ENCODE measurements at places on chromosomes 1 and 21. TPM values are rescaled to one million over a fixed set of nuclear protein-coding genes. Genes with fewer than 3 reads are reported as not detected.
A peak's percentile ranks its signal among the peaks of the same experiment; 100 is the strongest.

EXO1 gene
- 0.25 TPM for total RNA-seq

NUP210L gene
- total RNA-seq = 0.08 TPM

TOMM40L gene
- total RNA-seq = 4.1 TPM

DNA sequence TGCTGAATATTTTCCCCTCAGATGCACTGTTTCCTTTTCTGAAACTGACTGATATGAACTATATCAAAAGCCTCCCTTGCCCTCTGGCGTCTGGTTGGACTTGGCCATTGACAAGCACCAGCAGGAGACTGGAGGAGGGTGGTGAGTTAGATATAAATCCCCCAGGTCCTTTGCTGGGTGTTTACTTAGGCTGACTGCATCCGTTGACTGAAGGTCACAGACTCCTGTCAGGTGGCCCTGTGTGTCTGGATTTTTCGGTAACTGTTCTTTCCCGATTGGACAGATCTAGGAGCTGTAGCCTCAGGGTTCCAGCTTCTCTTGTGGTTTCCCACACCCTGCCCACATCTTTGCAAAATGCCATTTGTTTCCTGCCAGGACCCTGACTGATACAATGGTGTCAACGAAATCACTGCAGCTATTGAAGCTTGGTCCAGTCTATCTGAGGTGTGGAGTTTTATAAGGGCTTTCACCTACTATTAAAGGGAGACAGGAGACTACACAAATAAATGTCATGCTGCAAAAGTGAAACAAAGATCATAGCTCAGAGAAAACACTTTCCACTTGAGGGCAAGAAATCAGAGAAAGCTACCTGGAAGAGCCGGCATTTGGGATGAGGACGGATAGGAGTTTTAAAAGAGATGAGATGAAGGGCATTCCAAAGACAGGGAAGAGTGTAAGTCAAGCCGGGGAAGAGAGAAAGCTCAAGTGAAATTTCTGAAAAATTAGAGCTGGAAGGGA is 1.5 kb upstream of the MAGI3 start:
- H3K27ac ChIP-seq = no peak overlapping the region
- H3K27me3 ChIP-seq = no peaks in the 10 kb centered on the region
- no peaks in the 10 kb centered on the region for H3K36me3 ChIP-seq

DNA sequence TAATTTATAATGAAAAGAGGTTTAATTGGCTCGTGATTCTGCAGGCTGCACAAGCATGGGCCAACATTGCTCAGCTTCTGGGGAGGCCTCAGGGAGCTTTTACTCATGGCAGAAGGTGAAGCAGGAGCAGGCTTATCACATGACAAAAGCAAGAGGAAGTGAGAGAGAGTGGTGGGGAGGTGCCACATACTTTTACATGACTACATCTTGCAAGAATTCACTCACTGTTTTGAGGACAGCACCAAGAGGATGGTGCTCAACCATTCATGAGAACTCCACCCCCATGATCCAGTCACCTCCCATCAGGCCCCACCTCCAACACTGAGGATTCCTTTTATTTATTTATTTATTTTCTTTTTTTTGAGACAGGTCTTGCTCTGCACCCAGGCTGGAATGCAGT is 5.5 kb upstream of the PLEKHM2 start:
- H3K4me1 ChIP-seq = peaks cover 8% of the 10 kb centered on the region
- DNase-seq = no peak
- H3K4me3 ChIP-seq = no peak overlapping the region
- H3K27me3 ChIP-seq = no peaks in the 10 kb centered on the region

GRCh38 chr1:33165209-33165608 is 16.6 kb downstream of the TRIM62 start:
- H3K27me3 ChIP-seq = no peaks in the 10 kb centered on the region
- H3K4me1 ChIP-seq = no peaks in the 10 kb centered on the region
- no peak overlapping the region for H3K27ac ChIP-seq

DNA sequence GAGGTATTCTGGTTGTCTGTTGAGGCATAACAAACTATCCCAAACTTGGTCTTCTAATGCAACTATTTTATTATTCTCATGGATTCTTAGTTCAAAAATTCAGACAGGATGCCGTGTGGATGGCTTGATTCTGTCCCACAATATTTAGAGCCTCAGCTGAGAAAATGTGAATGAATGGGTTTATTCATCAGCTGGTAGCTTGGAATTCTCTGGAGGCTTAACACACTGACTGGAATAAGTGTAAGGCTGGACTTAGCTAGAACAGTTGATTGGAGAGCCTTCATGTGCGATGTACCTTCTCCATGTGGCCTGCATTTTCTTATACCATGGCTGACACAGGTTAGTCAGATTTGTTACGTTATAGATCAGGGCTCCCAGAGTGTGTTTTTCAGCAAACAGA is 30.8 kb downstream of the TNNI3K start:
- no peak overlapping the region for H3K27ac ChIP-seq
- no peaks in the 10 kb centered on the region for H3K4me1 ChIP-seq
- DNase-seq = no peak
- no peaks in the 10 kb centered on the region for H3K36me3 ChIP-seq
- no peak overlapping the region for H3K4me3 ChIP-seq

GRCh38 chr1:125087247-125087646 is 3902.5 kb downstream of the SRGAP2C start:
- H3K4me3 ChIP-seq = no peak overlapping the region
- DNase-seq = no peak
- no peaks in the 10 kb centered on the region for H3K36me3 ChIP-seq
- H3K27me3 ChIP-seq = no peaks in the 10 kb centered on the region

DNA sequence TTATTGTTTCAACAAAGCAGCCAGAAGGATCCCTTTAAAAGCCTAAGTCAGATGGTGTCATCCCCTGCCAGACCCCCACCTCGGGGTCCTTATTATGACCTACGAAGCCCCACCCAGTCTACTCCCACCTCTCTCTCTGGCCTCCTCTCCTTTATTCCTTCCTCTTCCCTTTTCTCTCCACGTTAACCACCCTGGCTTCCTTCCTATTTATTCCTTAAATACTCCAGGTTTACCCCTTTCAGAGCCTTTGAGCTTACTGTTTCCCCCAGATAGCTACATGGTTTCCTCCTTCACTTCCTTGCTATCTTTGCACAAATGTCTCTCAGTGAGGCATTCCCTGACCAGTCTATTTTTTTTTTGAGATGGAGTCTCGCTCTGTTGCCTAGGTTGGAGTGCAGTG is 12.0 kb upstream of the SLC9A1 start:
- no peak for DNase-seq
- H3K36me3 ChIP-seq = no peaks in the 10 kb centered on the region
- H3K27ac ChIP-seq = no peak overlapping the region
- H3K4me1 ChIP-seq = peaks cover 4% of the 10 kb centered on the region
- H3K27me3 ChIP-seq = no peaks in the 10 kb centered on the region

DNA sequence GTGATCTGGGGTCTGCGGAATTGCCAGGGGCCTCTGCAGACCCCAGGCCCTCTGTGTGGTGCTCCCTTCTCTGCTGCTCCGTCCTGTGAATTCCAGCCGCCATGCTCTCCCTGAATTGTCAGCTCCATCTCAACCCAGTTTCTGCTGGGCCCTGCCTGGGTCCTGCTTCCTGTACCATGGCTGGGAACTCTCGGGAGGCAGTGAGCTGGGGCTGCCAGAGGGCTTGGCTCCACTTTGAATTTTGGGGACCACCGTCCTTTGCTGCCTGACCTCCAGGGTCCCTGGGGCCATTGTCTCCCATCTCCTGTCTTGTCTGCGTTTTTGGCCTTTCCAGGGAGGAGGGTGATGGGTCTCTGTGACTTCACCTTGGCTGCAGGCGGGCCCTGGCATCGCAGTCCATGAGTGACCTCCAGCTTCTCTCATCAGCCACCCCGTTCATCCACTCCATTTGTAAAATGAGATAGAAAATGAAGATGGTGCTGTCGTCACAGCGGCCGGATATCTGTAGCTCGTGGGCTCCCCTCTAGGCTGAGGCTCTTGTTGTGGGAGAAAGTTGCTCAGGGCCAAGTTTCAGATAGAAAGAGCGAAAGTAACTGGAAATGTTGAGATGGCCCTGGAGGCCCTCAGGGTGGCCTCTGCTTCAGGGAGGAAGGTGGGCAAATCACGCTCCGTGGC is 38.3 kb downstream of the SKI start:
- no peak for DNase-seq
- H3K4me1 ChIP-seq = peaks cover 82% of the 10 kb centered on the region
- no peak overlapping the region for H3K27ac ChIP-seq
- H3K36me3 ChIP-seq = peaks cover 16% of the 10 kb centered on the region
- no peak overlapping the region for H3K4me3 ChIP-seq

- H3K27ac ChIP-seq = peak overlapping the region; percentile 57
- DNase-seq = no peak
- H3K36me3 ChIP-seq = peaks cover 60% of the 10 kb centered on the region
- peaks cover 96% of the 10 kb centered on the region for H3K4me1 ChIP-seq
- H3K4me3 ChIP-seq = peak overlapping the region; percentile 8
- no peaks in the 10 kb centered on the region for H3K27me3 ChIP-seq
These were observed 7.7 kb downstream of the ARHGEF2 start for GRCh38 chr1:155970531-155971167.

DNA sequence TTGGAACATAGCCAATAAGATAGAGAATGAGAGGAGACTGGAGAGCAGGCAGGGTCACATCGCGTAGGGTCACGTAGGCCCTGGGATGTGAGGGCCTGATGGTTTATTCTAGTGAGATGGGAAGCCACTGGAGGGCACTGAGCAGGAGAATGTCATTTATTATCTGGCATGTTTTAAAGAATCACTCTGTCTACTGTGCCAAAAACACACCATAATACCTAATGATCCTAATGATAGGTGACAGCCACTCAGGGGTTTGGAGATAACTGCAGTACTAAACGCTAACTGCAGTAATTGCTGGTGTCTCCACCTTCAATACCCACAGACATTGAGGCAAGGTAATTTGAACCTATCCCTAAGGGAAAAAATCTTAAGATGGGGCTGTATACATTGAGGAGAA is 185.4 kb downstream of the TTLL7 start:
- no peak overlapping the region for H3K4me3 ChIP-seq
- no peaks in the 10 kb centered on the region for H3K4me1 ChIP-seq
- no peak overlapping the region for H3K27ac ChIP-seq
- DNase-seq = no peak
- no peaks in the 10 kb centered on the region for H3K36me3 ChIP-seq

Measured in CD4-positive, alpha-beta T cell (primary cell).